GM20000 (cell line): ENCODE measurements at places on chromosomes 5 and 9.

DNA sequence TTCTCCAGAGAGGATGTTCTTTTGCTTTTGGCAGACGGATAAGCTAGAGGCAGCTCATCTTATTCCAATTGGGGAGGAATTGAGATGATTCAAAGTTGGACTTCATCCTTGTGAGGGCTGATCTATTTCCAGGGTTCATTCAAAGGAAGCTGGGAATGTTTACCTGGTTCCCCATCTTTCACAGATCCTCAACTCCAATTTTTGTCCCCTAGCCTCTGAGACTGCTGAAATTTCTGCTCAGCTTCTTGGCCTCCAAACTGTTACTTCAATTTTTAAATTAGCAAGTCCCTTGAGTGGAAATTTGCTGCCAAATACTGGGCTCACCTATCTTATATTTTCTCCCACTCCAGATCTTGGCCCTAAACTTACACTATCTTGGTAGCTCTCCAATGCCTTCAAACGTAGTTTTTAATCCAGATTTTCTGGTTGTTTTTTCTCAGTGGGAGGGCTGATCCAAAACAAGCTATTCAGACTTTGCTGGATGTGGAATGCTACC, 93.9 kb upstream of the NEK6 start:
- DNase-seq: no peak

- DNase-seq: no peak
Measured at GRCh38 chr5:177498013-177498787, 796 bp upstream of the PDLIM7 start.

GRCh38 chr5:134458234-134459009, 46.7 kb upstream of the CDKN2AIPNL start:
- peak; percentile 2 for DNase-seq

GRCh38 chr5:67815455-67816391, 399.8 kb upstream of the PIK3R1 start:
- DNase-seq: no peak

- DNase-seq: no peak
Measured at GRCh38 chr9:109198736-109199382, 31.8 kb upstream of the FRRS1L start.

- DNase-seq: no peak
Measured at GRCh38 chr5:170020423-170020822, 40.1 kb upstream of the INSYN2B start.

GRCh38 chr5:14512574-14512973, 69.0 kb upstream of the OTULINL start:
- DNase-seq: no peak

DNA sequence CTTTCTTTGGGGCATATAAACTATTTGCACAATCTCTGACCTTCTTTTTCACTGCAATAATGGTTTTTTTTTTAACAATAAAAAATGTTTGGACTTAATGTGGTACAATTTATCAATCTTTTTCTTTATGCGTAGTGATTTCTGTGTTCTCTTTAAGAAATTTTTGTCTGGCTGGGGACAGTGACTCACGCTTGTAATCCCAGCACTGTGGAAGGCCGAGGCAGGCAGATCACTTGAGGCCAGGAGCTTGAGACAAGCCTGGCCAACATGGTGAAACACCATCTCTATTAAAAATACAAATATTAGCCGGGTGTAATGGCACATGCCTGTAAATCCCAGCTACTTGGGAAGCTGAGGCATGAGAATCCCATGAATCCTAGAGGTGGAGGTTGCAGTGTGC, 72.3 kb downstream of the STK32A start:
- no peak for DNase-seq

GRCh38 chr5:1029945-1030625, 21.5 kb downstream of the NKD2 start:
- DNase-seq: no peak

DNA sequence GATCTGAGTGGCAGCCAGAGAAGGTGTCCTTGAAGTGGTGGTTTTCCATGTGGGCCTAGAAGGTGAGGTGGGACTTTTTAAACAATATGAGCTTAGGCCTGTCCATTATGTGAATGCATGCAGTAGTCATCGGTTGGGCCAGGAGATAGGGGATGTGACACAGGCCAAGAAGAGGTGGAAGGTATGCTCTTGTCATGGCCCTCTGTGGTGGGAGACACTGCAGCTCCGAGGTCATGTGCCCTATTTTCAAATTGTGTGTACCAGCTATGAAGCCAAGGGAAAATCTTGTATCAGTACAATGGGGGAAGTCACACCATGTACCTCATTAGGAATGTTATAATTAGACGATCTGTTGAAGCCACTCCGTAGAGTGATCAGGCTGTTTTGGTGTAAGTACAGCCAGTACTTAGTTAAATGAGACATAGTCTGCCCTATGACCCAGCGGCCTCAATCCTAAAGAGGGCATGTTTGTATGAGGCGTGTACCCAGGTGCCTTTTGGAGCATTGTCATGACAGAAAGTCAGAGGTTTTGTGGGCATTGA, 280.1 kb downstream of the MAST4 start:
- no peak for DNase-seq

- DNase-seq: no peak
Measured at GRCh38 chr9:116134975-116135374, 18.6 kb upstream of the PAPPA start.

DNA sequence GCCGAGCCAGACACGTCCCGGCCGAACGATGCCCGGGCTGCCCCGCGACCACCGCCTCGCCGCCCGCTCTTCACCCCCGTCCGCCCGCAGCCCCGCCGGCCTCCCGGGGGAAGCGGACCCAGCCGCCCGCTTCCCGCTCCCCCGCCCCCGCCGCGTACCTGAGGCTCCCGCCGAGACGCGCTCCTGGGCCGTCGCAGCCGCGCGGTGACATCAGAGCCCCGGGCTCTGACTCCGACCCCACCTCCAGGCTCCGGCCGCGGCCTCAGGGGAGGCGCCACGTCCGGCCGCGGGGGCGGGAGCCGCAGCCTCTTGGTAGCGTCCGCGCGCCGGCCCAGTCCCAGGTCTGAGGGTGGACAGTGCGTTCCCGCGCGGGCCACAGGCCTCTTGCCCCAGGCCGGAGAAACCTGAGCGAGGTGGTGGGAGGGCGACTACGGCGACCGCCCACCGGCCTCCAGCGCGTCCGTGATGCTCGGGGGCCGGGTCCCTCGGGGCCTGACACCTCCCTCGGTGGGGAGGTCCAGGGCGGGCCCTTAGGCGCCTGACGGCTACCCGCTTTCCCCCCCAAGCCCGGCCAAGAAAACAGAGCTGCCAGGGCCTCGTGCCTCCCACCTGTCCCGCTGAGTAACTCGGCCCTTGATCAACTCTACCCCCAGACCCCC, at the start of gene SHROOM1:
Gene SHROOM1 (minus strand): TSS at position 212 of the 659 bp plus-strand sequence. CDS start 4,507 bp downstream, outside the sequence.
- DNase-seq: peak; percentile 93

GRCh38 chr5:172694541-172694940, 53.5 kb downstream of the NEURL1B start:
- no peak for DNase-seq

GRCh38 chr5:114702136-114702535, 340.3 kb downstream of the KCNN2 start:
- no peak for DNase-seq

DNA sequence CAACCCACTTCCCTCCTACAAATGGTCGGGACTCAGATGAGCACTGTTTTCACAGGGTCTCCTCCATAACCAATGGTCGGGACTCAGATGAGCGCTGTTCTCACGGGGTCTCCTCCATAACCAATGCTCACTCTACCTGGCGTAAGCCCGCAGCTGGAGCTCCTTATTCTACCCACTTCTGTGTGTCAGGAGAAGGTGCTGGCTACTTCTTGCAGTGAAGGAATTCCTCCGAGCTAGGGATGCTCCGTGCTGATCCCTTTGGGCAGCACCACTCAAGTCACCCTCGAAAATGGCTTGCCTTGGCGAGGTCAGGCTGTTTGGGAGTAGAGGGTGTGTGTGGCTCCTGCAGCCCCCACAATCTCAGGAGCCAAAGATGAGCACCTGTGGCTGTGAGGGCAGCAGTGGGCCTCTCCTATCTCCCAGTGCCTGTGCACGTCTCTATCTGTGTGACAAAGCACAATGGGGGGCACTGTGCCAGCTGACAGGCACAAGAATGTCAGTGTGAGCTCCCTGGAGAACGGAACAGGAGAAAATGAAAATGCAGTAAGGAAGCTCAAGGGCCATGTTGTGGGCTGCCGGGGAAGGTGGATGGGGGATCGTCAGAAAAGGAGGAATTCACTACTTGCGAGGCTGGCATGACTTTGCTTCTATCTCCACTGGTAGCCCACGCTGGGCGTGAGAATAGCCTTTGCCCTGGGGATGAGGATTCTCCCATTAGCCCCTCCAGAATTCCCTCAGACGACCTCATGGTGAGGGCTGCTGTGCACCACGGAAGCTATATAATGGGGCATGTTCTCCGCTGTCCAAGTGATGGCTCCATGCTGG, 3.9 kb upstream of the BTNL9 start:
- DNase-seq: no peak

GRCh38 chr9:134597041-134597913, 44.3 kb upstream of the COL5A1 start:
- no peak for DNase-seq

DNA sequence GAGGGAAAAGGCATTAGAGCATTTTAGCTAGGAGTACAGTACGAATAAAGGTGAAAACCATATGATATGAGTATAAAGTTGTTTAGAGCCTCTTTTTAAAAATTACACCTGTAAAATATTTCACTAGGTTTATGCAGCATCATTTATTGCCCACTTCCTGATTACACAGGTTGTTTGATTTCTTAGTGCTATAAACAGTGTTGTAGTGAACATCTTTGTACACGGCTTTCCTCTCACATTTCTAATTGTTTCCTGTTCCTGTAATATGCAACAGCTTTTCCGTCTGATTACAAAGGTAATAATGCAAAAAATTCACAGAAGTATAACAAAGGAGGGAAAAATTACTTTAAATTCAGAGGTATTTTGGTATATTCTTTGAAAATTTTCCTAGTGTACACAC, 13.0 kb downstream of the STOM start:
- no peak for DNase-seq

DNA sequence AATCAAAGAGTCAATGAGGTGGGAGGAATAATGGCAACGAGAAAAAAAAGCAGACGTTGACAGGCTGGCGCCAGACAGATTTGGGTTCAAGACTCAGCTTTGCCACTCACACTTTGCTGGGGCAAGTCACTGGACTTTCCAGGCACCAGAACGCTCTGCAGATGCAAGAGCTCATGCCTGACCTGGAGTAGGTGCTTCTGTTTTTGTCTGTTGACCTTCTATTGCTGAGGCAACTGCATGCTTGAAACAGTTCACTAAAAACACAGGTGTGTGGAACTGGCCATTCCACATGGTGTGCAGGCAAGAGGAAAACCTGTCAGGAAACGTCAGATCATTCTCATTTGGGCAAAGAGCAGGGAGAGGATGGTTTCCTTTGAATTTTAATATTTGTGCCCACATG, 161.2 kb upstream of the SMIM23 start:
- DNase-seq: no peak

DNA sequence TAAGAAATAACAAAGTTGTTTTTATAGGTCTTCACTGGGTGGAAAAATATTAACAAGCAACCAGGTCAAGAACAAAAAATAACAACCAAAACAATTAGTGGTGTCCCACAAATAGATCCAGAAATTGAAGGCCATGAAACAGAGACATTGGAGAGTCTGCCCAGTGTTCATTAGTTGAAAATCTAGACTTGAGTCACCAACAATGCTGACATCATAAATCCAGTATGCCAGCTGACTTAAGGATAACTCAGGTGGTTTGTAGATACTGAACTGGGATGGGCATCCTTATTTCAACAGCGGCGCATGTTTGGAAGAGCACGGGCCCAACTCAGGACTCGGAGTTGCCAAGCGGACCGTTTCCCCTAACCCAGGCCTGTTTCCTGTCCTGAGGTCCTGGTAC, 80.7 kb upstream of the TNFAIP8 start:
- DNase-seq: no peak

- DNase-seq: no peak
Measured at GRCh38 chr5:43619911-43620310, 16.9 kb downstream of the NNT start.

DNA sequence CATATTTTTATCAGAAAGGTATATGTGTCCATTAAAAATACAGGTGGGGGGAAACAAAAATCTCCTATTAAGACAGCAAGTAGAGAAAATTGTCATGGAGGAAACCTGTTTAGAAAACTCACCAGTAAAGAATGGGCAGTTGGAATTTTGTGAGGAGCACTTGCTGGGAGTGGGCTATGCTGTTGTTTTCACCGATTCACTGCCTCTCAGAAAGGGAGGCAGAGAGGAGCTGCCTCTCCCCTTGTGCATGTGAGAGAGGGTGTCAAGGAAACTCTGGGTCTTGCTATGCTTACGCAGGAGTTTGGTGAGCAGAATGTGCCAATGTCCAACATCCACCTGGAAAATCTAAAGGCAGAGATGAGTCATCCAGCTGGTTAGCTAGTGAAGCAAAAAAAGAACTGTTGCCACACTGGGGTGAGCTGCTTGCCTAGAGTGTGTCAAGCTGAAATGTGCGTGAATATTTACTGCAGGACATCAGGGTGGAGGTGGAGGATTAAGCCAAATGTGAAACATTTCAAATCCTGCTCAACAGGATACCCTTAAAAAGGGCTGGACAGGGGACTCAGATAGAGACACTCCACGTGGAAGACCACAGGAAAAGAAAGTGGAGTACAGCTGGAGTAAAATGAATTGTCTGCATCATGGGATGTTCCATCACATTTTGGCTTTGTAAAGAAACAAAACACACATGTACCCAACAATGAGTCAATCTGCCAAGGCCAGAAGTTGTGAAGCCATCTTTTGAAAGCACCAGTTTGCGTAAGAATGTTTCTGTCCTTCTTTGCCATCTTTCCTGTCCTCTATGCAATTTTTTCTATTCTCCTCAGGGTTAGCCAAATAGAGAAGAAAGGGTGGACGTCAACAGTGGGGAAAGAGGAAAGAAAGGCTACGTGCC, 449.7 kb upstream of the MPDZ start:
- no peak for DNase-seq

DNA sequence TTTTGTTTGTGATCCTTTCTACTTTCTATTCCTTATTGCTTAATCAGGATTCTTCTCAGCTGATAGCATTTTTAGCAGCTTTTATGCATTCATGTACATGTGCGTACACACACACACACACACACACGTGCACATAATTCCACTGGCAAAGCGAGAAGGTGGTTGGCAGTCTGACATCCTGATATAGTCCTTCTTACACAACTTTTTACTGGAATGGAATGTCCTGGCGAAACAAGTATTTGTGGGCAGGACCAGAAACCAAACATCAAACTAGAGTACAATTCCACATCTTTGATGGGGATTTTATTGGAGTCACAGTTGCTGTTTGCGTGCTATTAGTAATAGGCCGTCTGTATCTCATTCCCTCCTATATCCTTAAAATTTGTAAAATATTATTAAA, 356.5 kb downstream of the CCDC171 start:
- DNase-seq: no peak
